ENCODE measurements at places on chromosomes 1 and 21.

- DNase-seq, result no peak
Measured at GRCh38 chr21:35011681-35012080, 37.4 kb downstream of the RUNX1 start.

- no peak for DNase-seq
Measured at GRCh38 chr1:95216292-95216990, 17.6 kb upstream of the RWDD3 start.

- DNase-seq, result peak; percentile 35
Measured at GRCh38 chr1:240107058-240107684, 15.5 kb downstream of the FMN2 start.

- DNase-seq, result peak; percentile 90
Measured at GRCh38 chr1:182120411-182121258, 59.1 kb upstream of the ZNF648 start.

- no peak for DNase-seq
Measured at GRCh38 chr1:57984277-57984676, 560.4 kb upstream of the DAB1 start.

DNA sequence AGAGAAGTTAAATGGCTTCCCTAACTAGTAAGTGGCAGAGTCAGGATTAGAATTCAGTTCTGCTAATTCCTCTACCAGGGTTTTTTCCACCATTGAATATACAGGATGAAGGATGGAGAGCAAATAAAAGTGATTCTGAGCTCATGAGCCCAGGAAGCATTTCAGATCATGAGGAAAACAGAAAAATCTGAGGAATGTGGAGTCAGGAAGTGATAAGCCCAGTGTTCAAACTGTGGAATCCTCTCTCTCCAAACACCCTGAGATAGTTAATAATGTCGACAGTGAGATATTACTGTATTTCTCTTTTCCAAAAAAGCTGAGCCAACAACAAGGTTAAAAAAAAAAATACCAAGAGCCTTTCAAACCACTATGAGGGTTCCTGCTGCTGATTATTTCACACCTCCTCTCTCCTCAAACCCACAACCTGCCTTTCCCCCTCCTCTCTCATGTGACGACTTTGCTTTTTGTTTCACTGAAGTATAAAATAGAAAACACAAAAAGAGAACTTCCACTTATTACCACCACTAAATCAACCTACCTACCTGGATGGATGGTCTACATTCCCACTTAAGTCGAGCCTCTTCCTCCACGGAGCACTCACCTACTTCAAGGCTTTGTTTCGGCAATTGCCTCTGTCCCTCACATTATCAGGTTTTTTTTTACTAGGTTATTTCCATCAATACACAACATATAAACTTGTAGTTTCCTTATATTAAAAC is 8.9 kb downstream of the SLAMF1 start:
- DNase-seq, result peak; percentile 60

- DNase-seq, result no peak
Measured at GRCh38 chr1:219782311-219782710, 146.0 kb downstream of the SLC30A10 start.

- DNase-seq, result peak; percentile 60
Measured at GRCh38 chr1:43763497-43763973, 56.2 kb downstream of the ST3GAL3 start.

DNA sequence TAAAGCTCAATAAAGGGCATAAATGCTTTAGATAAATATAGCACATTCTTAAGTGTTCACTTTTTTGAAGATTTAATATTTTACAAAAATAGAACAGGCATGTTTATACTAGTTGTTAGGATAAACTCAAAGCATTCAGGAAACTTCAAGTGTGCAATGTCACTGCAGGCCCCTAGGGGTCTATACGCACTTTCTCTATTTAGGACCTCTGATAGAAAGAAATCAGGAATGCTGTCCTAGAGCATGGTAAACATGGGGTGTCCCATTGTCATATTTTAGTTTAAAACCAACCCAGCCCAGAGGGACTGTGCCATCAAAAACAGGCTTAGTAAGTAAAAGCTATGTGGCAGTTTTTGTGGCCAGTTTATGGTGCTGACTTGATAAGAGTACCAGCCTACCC is 102.2 kb downstream of the BARHL2 start:
- no peak for DNase-seq

- no peak for DNase-seq
Measured at GRCh38 chr21:27060190-27060589, 93.3 kb upstream of the ADAMTS5 start.

DNA sequence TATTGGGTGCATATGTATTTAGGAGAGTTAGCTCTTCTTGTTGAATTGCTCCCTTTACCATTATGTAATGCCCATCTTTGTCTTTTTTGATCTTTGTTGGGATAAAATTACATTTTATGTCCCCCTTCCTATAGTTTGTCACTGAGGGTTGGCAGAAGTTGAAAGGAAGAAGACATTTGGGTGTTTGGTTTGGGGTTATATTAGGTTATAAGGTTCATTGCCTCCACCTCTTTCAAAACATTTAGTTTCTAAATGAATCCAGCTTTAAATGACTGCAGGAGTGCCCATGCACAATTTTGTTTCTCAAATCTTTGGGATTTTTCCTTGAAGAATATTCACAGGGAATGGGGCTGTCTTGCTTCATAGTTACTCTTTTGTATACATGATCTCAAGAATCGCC is 14.6 kb upstream of the LGALS8 start:
- DNase-seq, result no peak

GRCh38 chr1:1063261-1063944 is 10.7 kb downstream of the RNF223 start:
- no peak for DNase-seq

DNA sequence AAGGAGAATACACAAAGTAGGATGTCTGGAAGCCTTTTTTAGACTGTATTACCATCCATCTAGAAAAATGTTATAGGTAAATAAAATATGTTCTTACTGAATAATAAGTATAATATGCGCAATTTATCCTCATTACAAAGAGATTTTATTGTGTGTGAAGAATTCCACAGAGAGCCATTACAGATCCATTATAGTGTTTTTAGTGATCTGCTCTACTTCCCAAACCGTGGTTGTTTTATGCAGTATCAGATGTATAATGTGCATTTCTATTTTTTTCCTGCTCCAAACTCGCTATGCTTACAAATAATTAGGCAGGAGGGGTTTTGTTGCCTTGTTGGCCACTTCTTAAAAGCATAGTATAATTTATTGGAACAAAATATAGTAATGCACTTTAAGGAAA is 447.8 kb downstream of the USP25 start:
- no peak for DNase-seq

- DNase-seq, result no peak
Measured at GRCh38 chr1:57122031-57122430, 156.2 kb upstream of the C8B start.

All from COLO829 (cell line).